Activated T-cell treated with anti-CD3 and anti-CD28 coated beads for 24 hours (primary cell): ENCODE measurements at places on chromosomes 6 and 20.

DNA sequence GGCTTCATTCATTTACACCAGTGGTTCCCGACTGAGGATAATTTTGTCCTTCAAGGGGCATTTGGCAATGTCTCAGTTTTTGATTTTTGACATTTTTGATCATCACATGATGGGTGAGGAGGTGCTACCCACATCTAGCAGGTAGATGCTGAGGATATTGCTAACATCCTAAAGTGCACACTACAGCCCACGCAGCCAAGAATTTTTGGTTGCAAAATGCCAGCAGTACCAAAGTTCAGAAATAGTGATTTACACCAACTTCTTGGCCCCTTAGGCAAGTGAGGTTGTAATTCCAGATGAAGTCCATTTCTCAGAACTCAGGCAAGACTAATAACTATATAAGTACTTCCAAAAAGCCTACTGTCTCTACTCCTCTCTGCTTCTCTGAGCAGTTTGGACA is 80.1 kb upstream of the TSHZ2 start:
- no peak for DNase-seq

GRCh38 chr6:27294409-27294808 is 17.7 kb downstream of the POM121L2 start:
- DNase-seq: no peak

DNA sequence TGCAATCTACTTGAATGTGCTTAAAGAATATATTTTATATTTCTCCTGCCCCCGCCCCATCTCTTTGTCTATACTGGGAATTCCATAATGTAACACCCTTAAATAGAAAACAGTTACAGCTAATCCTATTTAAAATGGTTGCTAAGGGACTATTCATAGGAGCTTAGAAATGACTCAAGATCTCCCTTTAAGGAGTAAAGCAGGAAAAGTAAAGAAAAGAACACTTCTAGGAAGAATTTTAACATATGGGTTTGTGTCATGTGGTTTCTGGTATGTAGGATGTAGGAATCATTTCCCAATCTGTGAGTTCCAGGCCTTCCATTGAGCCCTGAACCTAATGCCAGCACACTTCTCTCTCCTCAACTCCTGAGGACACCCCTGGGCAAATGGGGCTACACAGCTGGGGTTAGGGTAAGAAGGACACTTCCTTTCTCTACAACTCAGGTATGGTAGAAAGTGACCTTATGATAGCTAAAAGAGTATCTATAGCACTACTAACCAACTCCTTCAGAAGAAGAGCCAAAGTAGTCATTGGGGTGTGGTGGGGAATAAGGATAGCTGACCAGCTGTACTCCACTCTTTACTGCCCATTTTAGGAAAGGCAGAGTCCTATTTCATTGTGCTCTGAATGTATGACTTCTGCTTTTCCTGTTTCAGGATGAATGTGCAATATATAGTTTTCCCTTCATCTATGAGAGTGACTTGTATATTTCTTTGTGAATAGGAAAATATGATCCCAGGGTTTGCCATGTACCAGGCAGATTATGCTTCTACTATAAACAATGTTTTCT is 27.3 kb downstream of the RIMS1 start:
- DNase-seq: no peak

- no peak for DNase-seq
Measured at GRCh38 chr6:4504700-4505099, 271.5 kb upstream of the CDYL start.

- no peak for DNase-seq
Measured at GRCh38 chr20:52612046-52612632, 360.0 kb upstream of the TSHZ2 start.

DNA sequence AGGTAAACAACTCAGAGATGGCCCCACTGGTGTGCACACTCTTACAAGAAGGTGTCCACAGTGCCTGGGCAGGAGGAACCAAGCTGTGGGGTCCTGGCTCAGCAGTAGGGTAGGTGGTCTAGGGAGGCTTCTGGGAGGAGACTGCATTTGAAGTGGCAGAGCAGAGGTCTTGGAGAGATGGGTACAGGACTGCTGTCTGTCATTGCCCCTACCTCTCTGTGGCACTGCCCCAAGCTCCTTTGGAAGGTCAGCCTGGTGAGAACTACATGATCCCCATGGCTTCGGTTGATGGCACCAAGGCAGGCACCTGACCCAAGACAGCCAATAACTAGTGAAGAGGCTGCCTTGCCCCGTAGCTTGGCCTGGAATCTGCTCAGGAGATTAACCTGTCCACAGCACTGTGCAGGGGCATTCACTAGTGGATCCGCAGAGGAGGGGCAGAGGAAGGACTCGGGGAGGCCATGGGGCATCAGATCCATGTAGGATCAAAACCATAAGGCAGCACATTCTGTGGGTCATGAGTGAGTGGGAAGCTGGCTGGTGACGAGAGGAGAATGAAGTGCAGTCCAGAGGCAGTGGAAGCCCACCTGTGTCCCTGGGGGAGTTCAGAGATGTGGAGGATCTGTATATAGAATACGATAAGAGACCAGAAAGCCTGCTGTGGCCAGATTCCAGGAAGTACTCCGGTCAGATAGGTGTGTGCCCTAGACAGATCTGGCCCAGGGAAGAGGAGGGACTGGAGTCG is 162.0 kb downstream of the GRM4 start:
- no peak for DNase-seq

GRCh38 chr20:62618611-62619529 is 23.4 kb upstream of the SLCO4A1 start:
- no peak for DNase-seq

DNA sequence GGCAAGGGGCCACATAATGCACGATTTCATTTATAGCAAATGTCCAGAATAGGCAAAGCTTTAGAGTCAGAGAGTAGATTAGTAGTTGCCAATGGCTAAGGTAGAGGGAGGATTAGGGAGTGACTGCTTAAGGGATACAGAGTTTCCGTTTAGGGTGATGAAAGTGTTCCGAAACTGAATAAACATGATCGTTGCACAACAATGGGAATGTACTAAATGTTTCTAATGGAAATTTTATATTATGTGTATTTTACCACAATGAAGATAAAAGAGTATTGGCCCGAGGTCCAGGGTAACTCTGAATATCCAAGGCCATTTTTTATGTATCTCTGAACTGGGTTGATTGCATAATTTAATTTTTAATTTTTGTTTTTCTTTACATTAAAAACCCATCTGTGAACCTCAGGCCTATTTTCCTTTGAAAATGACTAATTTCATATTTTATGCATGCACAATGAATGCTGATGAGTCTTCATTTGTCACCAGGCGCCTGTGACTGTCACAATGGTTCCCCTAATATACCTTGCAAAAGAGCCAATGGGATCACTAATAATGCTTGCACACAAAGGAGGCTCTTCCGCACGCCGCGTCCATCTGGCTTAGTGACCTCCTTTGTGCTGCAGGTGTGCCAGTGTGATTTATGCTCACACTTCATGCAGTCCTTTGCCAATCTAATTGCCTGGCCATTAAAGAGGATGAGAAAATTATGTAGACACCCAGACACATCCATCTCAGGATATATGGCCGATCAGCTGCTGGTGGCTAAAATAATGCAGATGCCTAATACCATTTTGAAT is 612.5 kb downstream of the CDH26 start:
- no peak for DNase-seq

- DNase-seq: no peak
Measured at GRCh38 chr6:5534643-5535042, 273.3 kb downstream of the FARS2 start.
